Fibroblast of villous mesenchyme (primary cell): ENCODE measurements at places on chromosomes 13 and 19.
A peak's percentile ranks its signal among the peaks of the same experiment; 100 is the strongest.

DNA sequence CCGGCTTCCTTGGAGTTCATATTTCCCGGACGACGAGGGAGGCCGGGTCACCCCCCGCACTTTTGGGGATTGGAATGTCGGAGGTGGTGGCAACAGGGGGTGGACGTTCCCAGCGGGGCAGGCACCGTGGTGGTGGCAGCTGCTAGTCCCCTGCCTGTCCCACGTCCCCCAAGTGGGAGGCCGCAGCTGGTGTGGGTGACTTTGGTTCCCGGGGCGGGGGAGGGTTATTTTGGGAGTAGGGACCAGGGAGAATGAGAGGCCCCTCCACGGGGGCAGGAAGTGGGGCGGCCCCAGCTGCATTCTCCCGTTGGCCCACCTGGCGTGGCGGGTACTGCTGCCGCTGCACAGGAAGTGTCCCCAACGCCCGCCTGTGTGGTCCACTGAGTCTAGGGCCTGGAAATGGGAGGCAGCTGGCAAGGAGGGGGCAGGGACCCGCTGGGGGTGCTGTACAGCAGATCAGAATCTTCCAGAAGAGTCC is 11.1 kb upstream of the PLIN3 start:
- DNase-seq: no peak

- DNase-seq: no peak
These were observed 3.1 kb upstream of the KLK3 start for GRCh38 chr19:50851620-50852019.

DNA sequence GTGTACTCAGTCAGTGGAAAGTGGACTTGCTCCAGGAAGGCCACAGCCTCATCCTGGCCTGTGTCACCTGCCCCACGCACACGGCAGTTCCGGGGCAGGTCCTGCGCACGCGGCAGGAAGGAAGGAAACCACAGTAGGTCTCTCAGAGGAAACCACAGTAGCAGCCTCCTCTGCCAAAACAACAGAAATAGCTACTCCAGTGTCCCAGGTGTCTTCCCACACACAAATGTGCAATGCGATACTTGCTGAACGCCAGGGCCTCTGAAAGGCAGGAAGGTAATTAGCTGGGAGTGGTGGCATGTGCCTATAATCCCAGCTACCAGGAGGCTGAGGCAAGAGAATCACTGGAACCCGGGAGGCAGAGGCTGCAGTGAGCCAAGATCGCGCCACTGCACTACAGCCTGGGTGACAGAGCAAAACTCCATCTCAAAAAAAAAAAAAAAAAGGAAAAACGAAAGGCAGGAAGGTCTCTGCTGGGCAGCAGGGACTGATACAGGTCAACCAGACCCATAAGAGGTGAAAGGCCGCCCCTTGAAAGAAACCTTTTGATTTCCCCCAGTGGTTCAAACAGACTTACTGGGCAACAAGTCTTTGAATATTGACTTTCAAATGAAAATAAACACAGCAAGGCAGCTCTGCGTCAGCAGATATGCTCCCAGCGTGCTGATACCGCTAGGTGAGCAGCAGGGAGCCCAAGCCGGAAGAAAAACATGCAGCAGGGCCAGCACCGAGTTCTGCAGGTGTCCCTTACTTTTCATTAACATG is 49.5 kb downstream of the CRYL1 start:
- no peak for DNase-seq

GRCh38 chr19:8342684-8343482 is at the start of gene KANK3:
Gene KANK3, minus strand, starts transcription at chr19:8343262. Its CDS starts 5,434 bp downstream, at chr19:8337828.
- peak; percentile 97 for DNase-seq

- no peak for DNase-seq
These were observed 23.0 kb upstream of the IRS2 start for GRCh38 chr13:109809216-109809932.

GRCh38 chr13:99429670-99430069 is 71.6 kb upstream of the TM9SF2 start:
- no peak for DNase-seq

DNA sequence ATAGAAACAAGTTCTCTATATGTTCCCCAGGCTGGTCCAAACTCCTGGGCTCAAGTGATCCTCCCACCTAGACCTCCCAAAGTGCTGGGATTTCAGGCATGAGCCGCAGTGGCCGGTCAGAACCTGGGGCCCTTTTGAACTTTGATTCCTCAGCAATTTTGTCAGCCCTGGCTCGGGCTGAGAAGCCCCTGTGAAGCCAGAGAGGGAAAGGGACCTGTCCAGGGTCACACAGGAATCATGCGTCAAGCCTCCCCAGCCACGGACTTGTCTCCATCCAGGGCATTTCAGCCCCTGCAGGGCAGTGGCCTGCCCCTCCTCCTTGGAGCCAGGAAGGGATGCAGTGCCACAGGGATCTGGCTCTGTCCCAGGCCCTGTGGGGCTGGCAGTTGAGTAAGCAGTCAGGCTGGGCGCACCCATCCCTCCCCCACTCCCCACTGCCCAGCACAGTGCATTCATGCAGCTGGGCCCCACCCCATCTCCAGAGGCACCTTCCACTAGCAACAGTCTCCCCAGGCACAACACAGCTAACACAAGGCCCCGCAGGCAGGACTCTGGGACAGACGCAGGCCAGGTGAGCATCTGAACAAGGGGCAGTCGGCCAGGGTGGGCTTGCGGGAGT is at the start of gene CAPS:
CAPS (plus strand) TSS at position 516 of the 619 bp plus-strand sequence. CDS start 153 bp downstream, outside the sequence.
- peak; percentile 64 for DNase-seq

DNA sequence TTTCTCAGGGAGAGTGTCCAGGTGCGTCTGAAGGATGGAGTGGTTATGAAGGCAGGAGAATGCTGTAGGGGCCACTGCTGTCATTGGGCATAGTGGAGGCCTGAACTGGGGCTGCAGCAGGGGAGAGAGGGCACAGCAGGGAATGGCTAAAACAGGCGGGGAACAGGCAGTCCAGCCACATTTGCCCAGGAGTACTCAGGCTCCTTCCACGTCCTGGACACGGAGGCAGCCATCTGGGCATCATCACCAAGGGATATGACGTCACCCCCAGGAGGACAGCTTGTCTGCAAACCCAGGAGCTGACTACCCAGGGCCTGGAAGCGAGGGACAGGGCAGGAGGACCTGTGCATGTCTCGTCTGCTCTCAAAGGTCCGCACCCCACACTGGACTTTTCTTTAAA is 22.2 kb downstream of the VSTM2B start:
- no peak for DNase-seq

- DNase-seq: peak; percentile 23
These were observed 30.4 kb downstream of the RB1 start for GRCh38 chr13:48333976-48334375.

DNA sequence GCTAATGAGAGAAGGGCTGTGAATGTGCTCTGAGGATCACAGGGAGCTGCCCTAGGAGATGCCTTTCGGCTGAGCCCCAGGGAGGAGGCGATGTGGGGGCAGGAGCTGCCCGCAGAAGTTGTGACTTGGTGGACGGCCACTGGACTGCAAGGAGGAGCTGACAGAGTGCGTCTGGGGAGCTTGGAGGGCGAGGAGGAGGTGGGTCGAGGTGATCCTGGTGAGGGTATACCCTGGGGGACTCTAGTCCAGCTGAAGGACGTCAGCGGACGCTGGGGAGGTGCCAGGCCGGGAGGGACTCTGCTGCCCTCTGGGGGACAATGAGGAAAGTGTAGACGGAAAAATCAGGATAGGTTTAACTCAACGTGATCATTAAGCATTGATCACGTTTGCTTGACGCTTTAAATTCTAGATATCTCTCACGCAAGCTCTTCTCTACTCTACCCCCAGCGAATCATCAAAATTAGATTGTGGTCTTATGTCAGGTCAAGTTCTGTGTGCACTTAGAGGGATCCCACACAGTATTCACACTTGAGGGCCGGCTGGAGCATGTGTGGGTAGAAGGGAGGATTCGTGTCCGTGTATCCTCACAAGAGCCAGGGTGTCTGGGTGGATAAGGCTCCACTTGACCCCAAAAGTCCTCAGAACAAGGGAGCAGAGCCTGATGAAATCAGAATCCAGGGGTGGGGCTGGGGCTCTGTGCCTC is 3.3 kb upstream of the CEACAM7 start:
- no peak for DNase-seq

GRCh38 chr13:40540328-40541044 is 126.0 kb downstream of the FOXO1 start:
- peak; percentile 82 for DNase-seq

- peak; percentile 79 for DNase-seq
These were observed 371.9 kb downstream of the KCNRG start for GRCh38 chr13:50387051-50387581.

DNA sequence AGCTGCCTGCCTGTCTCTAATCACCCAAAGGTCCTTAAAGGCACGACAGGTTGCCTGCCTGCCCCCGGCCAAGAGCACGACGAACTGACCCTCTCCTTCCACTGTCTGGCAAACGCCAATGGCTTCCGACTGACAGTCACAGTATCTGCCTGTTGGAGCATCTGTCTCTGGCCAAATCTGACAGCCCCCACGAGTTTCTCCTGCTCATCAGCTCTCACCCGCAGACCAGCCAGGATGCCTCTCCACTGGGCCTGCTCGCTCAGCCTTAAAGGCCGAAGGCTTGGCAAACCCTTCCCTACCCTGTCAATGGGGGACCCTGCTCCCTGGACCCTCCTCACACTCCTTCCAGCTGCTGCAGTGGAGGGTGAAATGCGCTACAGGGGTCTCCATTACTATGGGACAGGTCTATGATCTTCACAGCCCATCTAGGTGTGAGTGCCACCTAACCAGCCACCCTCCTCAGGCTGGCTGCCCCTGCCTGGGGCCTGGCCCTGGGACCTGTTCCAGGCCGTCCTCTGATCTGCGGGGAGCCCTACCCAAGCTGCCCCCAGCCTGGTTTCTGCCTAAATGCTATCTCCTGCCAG is 932 bp downstream of the FAM83E start:
- no peak for DNase-seq

GRCh38 chr13:101979825-101980224 is 422.0 kb downstream of the FGF14 start:
- DNase-seq: no peak

GRCh38 chr19:4019578-4019977 is 12.0 kb downstream of the PIAS4 start:
- DNase-seq: no peak

- DNase-seq: peak; percentile 98
These were observed 4.8 kb downstream of the COLGALT1 start for GRCh38 chr19:17560205-17560595.

DNA sequence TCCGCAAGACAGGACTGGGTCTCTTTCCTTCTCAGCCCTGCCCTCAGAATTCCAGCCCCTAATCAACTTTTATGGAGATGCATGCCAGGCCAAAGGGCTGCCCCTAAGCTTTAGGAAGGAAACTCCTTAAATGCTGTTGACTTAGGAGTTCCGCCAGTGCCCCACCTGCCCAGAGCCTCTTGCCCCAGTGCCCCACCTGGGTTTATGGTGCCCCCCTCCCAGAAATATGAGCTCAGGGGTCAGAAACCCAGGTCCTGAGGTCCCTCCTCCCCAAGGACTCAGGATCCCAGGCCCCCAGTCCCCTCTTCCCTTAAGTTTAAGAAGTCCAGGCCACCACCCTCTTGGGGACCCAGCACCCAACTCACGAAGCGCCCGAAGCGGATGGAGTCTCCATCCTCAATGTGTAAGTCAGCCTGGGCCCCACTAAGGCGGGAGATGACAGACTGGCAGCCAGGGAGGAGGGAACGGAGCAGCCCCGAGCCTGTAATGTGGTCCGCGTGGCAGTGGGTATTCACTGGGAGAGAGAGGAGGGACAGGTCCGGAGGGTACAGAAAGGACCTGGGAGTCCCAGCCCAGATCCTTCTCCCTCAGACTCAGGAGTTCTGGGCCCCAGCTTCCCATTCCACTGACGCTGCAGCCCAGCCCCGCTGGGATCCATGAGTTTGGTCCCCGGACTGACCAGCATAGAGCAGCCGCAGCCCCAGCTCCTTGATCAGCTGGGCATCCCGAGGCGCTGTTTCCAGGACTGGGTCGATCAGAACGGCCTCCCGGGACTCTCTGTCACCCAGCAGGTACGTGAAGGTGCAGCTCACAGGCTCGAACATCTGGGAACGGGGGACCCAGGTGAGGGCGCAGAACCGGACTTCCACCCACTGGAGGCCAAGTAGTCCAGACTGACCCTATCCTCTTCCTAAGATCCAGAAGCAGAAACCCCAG is 897 bp downstream of the ETHE1 start:
- peak; percentile 13 for DNase-seq

- DNase-seq: no peak
These were observed 50.5 kb downstream of the TEX26 start for GRCh38 chr13:30982906-30983305.

DNA sequence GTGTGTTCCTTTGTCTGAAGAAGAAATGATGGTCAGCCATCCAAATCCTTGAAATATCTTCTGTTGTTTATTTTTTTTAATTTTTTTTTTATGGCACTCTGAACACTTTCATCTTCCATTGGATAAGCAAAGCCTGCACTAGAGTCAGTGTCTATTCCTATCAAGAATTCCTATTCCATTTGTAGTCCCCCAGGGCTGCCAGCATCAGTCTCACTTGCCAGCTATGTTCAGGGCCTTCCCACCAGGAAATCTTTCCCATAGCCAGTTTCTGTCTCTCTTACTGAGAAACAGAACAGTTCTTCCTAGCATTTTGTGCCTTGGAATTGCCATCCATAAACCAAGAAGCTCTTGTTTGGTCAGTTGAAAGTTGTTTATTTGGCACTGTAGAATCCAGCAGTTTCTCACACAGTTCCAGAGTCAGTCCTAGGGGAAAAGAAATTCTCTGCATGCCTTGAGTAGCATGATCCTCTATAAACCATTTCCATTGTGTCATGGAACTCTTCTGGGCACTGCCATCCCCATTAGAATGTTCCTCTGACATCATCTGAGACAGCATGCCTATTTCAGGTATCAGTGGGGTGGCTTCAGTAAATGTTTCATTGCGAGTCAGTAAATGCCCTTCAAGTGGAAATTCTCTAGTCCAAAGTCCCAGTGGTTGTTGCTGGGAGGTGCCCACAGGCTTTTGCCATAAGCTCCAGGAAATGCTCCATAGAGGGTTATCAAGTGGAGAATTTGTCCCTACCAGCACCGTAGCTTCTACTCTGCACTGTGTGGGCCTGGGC is 18.7 kb upstream of the SPRYD7 start:
- no peak for DNase-seq

- DNase-seq: no peak
These were observed 707.1 kb upstream of the SPRY2 start for GRCh38 chr13:81048026-81048461.

DNA sequence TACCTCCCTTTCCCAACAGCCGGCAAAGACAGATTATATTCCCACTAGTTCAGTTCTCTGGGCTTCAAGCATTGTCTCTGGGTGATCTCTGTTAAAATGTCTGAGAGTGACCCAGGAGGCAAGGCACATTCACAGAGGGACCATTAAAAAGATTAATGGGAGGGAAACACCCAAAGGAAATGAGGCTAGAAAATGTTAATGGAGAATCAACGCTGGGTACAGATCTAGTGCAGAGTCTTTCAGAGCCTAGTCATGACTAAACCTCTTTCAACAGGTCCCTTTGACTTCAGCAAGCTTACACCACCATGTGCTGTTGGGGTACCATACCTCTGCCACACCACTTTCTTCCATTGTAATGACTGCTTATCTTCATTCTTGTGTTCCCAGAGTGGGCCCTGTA is 358.6 kb downstream of the DCT start:
- DNase-seq: no peak

DNA sequence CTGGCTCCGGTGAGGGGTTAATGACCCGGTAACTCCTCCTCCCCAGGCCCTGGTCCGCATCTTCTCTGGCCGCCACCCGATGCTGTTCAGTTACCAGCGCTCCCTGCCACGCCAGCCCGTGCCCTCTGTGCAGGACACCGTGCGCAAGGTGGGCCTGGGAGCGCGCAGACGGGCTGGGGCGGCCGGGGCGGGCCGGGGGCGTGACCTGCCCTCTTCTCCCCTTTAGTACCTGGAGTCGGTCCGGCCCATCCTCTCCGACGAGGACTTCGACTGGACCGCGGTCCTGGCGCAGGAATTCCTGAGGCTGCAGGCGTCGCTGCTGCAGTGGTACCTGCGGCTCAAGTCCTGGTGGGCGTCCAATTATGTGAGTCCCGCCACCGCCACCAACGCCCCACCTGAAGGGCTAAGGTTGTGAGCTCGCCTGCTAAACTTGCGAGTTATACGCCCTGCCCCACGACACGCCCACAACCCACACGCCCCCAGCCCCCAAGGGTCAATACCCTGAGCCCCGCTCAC is 10.4 kb downstream of the CPT1C start:
- DNase-seq: no peak
